MM.1S (cell line): ENCODE measurements at places on chromosomes 7 and 10.

DNA sequence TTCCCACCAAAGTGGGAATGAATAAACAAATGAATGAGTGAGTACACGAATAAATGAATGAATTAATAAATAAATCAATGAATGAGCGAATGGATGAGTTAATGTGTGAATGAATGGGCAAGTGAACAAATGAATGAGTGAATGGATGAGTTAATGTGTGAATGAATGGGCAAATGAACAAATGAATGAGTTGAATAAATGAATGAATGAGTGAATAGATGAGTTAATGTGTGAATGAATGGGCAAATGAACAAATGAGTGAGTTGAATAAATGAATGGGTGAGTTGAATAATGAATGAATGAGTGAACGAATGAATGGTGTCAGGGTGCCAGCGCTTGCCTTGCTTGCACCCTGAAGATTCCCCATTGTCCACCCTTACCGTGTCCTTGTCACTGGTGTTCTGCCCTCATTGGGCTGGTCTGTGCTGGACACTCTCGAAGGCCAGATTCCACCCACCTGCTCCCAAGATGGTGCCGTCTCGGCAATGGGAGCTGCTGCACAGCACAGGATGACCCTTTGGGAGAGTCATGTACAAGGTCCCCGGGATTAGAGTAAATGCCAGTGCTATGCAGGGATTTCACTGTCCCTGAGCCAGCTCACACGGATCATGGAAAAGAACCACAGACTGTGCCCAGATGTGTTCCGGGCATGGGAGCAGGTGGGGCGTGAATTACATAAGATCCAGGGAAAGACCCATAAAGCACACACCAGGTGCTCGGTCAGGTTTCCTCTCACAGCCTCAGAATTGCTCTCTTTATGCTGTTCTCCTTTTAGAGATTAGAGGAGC, 83.2 kb downstream of the CAMK1D start:
- no peak for DNase-seq

- DNase-seq: no peak
Measured at GRCh38 chr10:114748241-114748640, 73.3 kb upstream of the FHIP2A start.

DNA sequence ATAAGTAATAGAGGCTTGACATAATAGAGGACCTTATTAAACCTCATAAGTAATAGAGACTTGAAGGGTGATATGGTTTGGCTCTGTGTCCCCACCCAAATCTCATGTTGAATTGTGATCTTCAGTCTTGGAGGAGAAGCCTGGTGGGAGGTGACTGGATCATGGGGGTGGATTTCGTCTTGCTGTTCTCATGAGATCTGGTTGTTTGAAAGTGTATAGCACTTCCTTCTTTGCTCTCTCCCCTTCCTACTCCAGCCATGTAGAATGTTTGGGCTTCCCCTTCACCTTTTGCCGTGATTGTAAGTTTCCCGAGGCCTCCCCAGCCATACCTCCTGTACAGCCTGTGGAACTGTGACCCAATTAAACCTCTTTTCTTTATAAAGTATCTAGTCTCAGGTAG, 8.6 kb downstream of the KIFBP start:
- no peak for DNase-seq

GRCh38 chr7:30612658-30613265, 18.1 kb downstream of the GARS1 start:
- DNase-seq: no peak

- no peak for DNase-seq
Measured at GRCh38 chr7:18278316-18278715, 217.2 kb upstream of the HDAC9 start.

- DNase-seq: no peak
Measured at GRCh38 chr7:118974836-118975235, 750.3 kb downstream of the ANKRD7 start.

- DNase-seq: no peak
Measured at GRCh38 chr7:105672801-105673200, 91.5 kb upstream of the EFCAB10 start.

GRCh38 chr7:131234719-131235488, 92.8 kb upstream of the MKLN1 start:
- DNase-seq: no peak

- DNase-seq: peak; percentile 63
Measured at GRCh38 chr7:99380823-99381663, 6.5 kb downstream of the ARPC1B start.

DNA sequence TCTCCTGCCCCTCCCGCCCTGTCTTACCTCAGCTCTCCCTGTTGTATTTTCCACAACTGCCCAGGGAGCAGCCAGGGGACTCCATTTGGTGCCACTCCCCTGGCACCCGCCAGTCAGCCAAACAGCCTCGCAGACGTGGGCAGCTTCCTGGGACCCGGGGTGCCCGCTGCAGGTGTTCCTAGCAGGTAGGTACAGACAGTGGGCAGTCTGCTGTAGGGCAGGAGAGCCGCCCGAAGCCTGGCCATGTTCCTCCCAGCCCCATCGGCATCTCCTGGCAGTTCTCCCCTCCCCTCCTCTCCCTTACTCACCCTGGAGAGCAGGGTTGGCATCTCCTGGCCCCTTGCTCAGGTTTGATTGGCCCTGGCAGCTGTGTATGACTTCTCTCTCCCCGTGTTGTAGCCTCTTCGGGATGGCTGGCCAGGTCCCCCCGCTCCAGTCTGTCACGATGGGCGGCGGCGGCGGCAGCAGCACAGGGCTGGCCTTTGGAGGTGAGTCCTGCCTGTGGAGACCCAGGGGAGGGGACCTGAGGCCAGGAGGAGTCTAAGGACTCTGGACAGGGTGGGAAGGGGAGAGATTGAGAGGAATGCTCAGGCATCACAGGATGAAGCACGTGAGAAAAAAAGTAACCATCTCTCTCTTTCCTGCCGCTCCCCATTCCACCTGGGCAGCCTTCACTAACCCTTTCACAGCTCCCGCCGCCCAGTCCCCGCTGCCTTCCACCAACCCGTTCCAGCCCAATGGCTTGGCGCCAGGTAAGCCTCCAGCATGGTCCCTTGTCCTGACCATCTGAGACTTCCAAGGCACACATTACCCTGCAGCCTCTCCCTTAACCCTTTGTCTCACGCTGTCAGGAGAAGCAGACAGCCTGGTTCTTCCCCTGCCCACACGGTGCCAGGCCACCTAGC, 11.3 kb downstream of the SAP25 start:
- DNase-seq: no peak

GRCh38 chr10:11144626-11145494, 127.2 kb downstream of the CELF2 start:
- DNase-seq: peak; percentile 61

DNA sequence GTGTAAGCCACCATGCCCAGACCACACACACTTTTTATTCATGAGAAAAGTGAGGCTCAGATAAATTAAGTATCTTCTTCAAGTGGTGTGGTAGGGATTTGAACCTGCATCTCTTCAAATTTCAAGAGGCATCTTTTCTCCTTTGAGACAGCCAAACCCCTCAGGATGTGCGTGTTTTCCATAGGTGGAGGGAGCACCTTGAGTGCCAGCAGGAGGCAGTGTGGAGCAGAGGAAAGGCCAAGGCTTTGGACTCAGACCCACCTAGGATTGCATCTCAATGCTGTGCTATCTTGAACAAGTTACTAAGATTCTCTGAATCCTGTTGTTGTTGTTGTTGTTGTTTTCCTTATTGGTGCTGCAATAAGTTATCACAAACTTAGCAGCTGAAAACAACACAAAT, 40.2 kb upstream of the MYL10 start:
- no peak for DNase-seq

GRCh38 chr10:101144053-101144452, 13.0 kb downstream of the TLX1 start:
- no peak for DNase-seq

DNA sequence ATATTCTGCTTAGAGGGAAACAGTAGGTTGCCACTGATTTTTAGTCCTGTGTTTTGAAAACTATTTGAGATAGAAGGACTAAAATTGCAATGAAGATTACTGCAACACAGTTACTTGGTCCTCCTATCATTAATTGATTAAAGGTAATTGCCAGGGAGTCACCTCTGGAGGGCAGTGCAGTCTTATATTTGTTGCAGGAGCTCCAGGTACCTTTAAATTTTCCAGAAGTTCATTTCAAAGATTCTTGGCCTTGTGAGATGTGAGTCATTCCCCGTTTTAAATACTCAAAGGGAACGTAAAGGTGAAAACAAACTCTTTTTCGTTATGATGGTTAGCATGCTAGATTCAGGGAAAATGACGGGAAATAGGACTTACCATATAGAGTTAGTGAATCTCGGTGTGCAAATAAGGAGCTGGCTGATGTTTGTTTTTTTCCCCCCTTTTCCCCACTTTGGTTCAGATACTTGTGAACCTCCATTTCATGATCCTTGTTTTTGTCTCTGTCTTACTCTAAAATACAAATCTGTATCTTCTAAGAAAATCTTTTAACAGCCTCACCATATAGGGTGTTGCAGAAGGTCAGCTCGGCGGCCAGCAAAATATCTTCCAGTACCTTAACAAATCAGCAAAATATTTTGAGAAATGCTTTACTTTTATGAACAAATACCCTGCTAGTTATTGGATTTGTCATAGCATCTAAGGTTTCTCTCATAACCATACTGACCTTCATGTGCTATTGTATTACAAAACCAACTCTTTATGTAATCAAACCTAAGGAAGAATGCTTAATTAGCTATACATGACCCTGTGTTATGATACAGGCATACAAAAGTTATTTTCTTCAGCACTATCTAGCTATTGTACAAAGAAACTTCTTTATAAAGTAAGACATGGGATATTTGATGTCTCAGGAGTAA, 143.0 kb upstream of the HDAC9 start:
- peak; percentile 65 for DNase-seq

DNA sequence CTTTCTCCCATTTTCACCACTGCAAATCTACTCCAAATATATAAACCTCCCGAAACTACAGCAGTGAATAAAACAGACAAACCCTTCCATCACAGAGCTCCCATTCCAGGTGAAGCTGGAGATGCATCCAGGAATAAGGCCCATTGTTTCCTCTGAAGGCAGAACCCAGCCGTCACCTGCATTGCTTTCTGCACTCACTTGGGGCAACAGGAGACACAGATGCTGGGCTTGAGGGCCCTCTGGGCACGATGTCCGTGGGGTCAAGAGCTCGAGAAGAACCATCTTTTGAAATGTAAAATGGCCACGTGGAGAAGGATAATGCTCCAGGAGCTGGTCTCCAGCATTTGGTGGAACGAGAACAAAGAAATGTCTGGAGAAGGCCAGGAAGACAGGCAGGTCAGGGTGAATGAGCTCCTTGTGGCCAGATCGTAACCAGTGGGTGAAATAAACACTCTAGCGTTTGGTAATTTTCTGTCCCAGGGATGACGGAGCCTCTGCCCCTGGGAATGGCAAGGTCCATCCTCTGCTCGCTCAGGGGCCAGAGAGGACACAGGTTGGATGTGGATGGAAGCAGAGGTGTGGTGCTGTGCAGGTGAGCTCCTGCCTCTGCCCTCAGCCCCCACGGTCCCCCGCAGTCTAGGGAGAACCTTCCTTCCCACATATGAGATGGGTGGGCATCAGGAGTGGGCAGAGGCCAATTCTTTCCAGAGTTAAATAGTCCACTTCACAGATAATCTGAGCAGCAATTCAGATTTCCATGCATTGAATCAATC, 556.1 kb downstream of the DNAJB6 start:
- DNase-seq: no peak

GRCh38 chr10:93110472-93111146, 36.9 kb downstream of the CYP26A1 start:
- DNase-seq: peak; percentile 81

DNA sequence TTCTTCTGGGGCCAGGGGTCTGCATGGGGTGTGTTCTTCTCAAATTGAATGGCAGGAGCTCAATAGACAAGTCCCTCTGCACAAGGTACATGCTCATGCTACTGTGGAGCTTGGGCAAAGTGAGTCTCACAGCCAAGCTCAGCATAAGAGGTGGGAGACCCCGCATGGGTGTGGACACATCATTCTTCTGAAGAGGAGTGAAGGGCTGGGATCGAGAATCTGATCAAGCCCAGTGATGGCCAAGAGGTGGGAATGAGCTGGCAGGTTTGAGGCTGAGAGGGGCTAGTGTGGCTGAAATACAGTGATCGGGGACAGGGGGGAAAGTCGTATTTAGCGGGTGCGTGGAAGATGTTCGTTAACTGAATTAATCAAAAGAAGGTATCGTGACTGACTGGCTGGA, 32.6 kb downstream of the CDH23 start:
- no peak for DNase-seq

GRCh38 chr10:65787571-65787970, 1138.3 kb upstream of the LRRTM3 start:
- DNase-seq: no peak

DNA sequence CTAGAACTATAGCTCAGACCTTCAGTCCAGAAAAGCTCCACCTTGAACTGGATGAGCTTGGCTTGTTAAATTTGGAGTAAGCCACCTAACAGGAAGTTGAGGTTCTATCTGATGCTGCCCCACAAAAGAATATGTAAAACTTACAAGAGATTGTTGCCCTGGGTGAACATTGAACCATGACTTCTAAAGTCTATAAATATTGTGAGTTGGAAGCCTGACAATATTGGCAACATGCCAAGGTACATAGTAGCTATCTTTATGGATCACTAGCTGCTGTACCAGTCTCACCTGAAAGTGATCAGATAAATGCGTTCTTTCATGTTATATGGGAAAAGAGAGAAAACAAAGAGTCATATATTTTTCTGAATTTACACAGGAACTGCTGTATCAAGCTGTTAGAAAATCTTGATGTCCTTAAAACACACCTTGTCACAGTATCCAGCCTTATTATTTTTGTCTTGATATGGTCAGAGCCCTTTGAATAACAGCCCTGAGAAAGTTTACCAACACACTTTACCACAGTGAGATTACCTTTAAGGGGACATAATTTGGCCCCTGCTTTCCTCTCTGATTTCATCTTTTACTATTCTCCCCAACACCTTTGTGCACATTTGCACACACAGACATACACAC, 92.0 kb downstream of the LSMEM1 start:
- no peak for DNase-seq

GRCh38 chr10:14093730-14094484, 236.8 kb downstream of the FRMD4A start:
- no peak for DNase-seq

GRCh38 chr7:85480666-85481065, 293.8 kb upstream of the SEMA3D start:
- DNase-seq: no peak
